ENCODE measurements at places on chromosomes 3 and 15. TPM values are rescaled to one million over a fixed set of nuclear protein-coding genes. Genes with fewer than 3 reads are reported as not detected.
A peak's percentile ranks its signal among the peaks of the same experiment; 100 is the strongest.

DNA sequence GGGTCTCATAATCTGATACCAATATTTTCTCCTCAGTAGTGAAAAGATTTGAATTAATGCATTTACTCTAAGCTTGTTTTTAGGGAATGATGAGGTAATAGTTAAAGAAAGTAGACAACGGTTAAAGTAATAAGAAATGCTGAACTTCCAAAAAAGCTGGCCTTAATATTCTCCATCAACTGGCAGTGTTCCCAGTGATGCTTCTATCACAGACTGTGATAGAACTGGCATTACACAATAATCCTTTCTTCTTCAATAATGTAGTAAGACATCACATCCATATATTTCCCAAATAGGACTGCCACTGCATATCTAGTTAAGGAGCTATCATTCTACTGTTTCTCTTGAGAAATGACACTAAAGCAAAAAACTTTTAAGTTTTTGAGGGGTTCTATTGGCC is 188.7 kb downstream of the IL5RA start:
- no peak for DNase-seq

DNA sequence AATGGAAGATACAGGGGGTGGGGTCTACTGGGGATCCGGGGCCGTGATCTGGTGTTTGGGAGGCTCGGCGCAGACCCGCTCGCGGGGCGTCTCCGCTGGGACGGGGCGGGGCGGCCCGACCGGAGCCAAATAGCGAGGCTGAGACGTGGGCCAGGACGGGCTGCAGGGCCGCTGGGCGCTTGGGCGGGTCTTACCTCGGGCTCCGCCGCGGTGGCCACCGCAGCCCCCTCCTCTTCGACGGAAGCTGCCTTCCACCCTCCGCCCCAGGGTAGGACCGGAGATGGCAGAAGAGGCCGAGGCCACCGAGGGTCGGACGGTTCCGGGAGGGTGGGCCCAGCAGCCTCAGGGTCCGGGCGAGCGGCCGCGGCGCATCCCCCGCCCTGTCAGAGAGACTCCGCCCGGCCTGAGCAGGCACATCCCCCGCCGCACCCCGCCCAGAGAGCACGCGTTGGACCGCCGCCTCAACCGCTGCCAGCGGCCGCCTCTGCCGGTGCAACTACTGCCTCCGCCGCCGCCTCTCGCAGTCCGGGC is 399 bp downstream of the MYO9A start:
- peak; percentile 84 for DNase-seq

DNA sequence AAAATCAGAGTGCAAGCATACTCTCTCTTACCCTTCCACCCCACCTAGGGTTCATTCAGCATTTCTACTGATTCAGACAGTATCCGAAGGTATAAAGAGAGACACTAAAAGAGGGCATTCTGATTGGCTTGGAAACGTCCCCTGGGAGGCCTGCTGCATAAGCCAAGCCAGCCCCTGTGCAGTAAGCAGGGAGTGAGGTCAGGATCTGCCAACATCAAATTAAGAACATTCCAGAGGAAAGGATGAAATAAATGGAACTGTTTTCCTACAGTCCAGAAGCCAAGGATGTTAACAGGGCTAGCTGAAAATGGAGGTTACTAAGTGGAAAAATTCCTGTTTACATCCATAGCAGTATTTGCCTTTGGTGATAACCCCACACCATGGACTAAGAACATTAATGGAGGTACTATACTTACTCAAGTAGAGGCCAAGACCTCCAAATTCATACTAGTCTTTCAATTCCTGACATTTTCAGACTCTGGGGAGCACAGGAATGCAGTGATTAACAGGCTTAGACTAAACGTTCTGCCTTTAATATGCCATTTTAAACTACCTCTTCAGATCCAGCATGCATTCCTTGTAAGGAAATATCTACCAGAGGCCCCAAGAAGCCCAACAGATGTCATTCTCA is 34.5 kb downstream of the NPTN start:
- no peak for DNase-seq

DNA sequence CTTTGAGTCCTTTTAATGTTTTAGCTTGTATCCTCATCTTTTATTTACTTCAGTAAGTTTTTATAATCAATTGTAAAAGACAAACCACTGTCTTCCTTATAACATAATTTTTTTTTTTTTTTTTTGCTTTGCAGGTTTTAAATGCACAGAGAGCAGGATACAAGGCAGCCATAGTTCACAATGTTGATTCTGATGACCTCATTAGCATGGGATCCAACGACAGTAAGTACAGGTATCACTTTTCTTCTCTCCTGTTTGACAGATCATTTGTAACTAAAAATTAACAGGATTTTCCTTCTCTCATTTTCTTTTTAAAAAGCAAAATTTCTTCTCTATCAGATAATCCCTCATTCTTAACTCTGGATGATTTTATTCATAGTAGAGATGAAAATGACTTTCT is 75.4 kb downstream of the PFN2 start:
- DNase-seq: no peak

GRCh38 chr3:177516158-177517011 is 319.1 kb upstream of the TBL1XR1 start:
- DNase-seq: no peak

- DNase-seq: peak; percentile 52
Observed at GRCh38 chr3:187743195-187744141, 1.8 kb downstream of the BCL6 start.

GRCh38 chr3:23175341-23176083 is 27.6 kb upstream of the UBE2E2 start:
- no peak for DNase-seq

DNA sequence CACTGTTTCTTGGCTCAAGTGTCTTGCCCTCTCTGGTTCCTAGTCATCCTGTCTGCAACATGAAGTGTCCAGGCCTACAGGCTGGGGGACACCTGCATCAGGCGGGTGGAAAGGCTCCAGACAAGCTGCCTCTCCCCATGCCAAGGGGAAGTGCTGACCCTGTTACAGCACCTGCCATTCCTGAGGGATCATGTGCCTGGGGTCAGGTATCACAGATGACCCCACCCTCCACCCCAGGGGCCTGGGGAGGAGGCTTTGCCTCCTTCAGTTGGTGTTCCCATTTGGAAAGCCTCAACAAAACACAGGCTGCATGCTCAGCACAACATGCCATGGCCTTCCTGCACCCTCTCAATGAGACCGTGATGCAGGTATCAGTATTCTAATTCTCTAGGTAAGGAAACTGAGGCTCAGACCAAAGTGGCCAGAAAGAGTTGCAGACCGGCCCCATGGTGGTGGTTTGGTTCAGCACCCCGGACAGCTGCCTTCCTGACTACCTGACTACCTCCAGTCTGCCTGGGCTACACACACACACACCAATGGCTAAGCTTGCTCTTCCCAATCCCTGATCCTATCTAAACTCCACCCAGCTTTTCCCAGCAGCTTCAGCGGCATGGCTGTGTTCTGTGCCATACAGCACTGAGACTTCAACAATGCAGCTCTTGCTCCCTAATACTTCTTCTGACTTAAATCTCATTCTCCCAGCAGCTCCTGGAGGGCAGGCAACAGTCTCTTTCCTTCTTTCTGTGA is 69.7 kb upstream of the LINGO1 start:
- peak; percentile 30 for DNase-seq

- DNase-seq: no peak
Observed at GRCh38 chr3:14370720-14371572, 31.5 kb upstream of the SLC6A6 start.

DNA sequence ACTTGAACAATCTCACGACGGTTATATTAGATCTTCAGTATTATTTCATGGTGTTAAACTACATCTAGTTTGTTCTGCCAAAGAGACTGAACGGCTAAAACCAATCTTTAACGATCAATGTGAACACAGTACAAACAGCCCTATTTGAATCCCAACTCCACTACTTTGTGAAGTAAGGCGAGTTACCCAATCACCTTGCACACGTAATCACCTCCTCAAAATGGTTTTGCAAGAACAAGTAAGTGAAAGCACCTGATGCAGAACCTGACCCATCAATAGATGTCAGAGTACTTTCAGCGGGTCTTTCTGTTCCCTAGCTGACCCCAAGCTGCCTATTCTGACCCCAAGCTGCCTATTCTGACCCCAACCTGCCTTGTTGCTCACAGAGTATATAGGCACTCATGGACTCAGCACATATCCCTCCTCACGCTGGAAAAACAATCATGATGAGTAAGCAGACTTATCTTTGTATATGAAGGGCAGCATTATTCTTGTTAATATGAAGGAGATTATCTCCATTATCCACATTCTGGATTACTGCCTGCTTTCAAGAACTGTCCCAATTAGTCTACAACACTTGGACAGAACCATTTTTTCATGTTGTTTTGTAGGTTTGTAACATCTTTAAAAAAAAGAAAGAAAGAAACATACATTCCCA is 3.7 kb downstream of the KPNA1 start:
- DNase-seq: no peak

GRCh38 chr15:64349375-64349774 is 6.6 kb downstream of the CSNK1G1 start:
- DNase-seq: no peak

DNA sequence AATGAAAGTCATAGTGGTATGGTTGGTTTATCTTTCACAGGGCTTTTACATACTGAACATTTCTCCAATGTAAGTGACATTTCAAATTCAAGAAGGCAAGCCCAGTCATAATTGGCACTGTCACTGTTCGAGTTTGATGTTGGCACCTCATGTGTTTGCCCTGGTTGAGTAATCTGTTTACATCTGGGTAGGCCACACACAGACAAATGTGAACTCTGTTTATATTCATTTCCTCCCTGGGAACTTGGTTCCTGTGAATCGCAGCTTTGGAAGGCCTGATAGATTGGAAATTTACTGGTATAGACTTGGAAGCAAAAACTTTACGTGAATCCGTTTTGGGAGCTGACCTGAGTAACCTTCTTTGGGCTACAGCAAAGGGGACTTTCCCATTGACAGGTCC is 395.2 kb upstream of the AZI2 start:
- DNase-seq: no peak

DNA sequence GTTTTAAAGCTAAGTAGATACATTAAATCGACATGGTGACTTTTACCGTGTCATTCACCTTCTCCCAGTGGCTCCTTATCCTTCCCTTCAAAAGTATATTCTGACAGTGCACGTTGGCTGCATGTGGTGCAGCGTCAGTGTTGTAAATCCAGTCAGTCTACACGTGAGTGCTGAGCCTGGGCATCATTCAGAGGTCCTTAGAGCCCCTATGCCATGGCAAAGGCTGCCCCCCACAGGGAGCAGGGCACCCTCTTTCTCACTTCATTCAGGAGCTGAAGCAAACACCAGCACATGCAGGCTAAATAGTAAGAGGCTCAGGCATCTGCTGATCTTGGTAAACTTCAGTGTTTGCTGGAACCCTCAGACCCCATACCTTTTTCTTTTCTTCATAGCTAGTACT is 43.3 kb downstream of the RASGRP1 start:
- DNase-seq: no peak

GRCh38 chr3:25288413-25288812 is 139.7 kb upstream of the RARB start:
- DNase-seq: no peak

DNA sequence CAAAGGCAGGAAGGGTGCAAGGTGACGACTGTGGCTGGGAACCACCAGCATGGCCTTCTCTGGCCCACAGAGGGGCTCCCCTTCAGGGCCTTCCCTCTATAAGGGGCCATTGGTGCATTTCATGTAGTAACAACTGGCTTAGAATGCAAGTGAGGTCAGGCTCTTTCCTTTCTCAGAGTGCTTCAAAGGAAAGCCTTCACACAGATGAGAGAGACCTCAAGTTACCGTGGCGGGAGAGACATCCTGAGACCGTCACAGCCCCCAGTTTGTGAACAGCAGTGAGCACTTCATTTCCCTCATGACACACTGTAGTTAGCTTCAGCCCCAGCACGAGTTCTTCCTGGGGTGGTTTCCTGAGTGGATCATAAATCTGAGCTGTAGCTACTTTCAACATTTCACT is 96.6 kb upstream of the LIMD1 start:
- no peak for DNase-seq

DNA sequence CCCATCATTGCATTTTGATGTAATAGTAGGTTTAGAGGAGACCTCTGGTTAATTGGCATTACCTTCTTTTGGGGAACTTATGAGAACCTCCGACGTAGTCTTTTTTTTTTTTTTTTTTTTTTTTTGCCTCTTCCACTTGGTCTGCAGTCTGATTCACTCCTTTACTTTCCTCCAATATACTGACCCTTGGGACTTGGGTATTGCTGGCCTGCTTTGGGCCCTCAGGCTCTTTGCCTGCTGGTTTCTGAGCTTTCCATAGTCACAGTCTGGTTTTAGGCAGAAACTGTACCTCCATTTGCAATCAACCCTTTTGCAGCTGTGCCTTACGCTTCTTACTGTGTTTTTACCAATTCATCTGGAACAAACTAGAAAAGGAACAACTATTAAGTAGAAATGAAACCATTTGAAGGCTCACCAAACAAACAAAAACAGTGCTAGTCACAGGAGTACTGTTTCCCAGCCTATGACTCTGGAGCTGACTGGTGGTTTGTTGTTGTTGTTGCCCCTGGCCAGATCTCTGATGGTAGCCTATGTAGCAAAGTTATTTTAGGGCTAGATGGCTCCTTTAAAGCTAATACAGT is 272.8 kb downstream of the BBX start:
- DNase-seq: no peak

DNA sequence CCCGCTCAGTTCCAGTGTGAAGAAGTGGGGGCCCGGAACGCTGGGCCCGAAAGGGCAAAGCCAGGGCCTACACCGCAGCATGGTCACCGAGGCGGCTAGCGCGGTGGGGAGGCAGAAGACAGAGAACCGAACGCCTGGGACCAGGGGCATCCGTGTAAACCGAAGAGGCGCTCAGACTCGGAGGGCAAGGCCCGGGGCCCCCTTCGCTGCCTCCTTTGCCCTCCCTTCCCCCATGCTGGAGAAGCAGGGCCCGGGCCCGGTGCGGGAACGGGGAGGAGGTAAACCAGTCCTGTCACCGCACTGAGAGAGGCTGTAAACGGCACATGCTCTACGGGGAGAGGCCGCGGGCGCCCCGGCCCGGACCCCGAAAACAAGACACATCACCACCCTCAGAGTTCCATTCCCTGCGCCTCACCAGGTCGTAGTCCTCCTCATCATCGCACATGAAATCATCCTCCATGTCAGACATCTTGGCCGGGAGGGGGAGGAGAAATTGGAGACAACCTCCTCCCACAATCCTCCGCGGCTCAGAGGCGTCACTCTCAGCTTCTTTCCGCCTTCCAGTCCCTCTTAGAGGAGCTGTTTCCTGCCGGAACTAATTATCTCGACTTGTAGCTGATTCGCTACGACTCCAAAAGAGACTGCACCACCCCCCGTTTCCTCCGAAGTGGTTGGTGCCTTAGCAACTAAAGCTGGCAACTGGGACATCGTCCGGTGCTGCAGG is at the start of gene COPS2:
COPS2 (minus strand) TSS at position 490 of the 724 bp plus-strand sequence; CDS start at position 469, 21 bp downstream.
- DNase-seq: peak; percentile 98

The CX3CR1 gene
- 5.6 TPM for polyA plus RNA-seq

The SHC4 gene
- 1.9 TPM for polyA plus RNA-seq

The ROPN1B gene
- polyA plus RNA-seq: 1.0 TPM

The ELL3 gene
- 4.5 TPM for polyA plus RNA-seq

The TMCO5A gene
- not detected for polyA plus RNA-seq

The SUSD5 gene
- polyA plus RNA-seq: 2.1 TPM

The ANKRD63 gene
- polyA plus RNA-seq: not detected
